ENCODE measurements at places on chromosomes 5 and 9. TPM values are rescaled to one million over a fixed set of nuclear protein-coding genes. Genes with fewer than 3 reads are reported as not detected.

Gene SPATA6L
- 2.8 TPM for total RNA-seq

Gene PLEKHG4B
- 1.3 TPM for total RNA-seq

Gene PPP3R2
- total RNA-seq = not detected

Gene ANKDD1B
- total RNA-seq = not detected

Gene SPATA31A3
- total RNA-seq = not detected

Gene DAP
- 61.4 TPM for total RNA-seq

Gene CAVIN4
- total RNA-seq = 0.29 TPM

Gene CNTFR
- total RNA-seq = 0.17 TPM

Gene OR5C1
- total RNA-seq = not detected

Gene CCDC192
- total RNA-seq = not detected

Gene WDR31
- total RNA-seq = 1.1 TPM

Gene FOXD4L6
- total RNA-seq = not detected

Data from A549 treated with Hydrocortisone at 1 μM for 4 hours (cell line).